ENCODE measurements at places on chromosomes 1 and 21.

DNA sequence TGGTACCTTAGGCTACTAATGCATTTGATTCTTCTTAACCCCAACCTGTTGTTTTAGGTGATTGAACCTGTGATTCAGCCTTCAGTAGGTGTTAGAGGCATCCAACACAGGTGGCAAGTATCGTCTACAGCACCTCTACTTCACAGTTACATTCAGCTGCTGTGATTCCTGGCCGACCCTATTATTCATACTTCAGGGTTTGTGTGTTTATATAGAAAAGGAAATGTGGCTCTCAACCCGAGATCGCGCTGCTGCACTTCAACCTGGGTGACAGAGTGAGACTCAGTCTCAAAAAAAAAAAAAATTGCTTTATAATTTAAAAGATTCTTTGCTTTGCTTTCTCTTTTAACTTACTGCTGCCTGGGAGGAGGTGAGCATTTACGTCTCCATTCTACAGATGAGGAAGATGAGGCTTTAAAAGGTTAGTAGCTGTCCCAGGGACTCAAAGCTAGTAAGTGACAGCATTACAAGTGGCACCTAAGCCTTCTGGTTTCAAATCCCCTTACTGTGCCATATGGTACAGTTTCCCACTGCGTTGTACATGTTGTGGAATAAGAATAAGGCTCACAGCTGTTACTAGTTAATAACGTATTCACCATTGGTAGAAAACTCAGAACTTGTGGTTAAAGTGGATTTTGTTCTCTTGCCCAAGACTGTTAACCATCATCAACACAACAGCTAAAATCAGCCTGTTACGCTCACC is 9.9 kb upstream of the GPR25 start:
- DNase-seq: no peak

DNA sequence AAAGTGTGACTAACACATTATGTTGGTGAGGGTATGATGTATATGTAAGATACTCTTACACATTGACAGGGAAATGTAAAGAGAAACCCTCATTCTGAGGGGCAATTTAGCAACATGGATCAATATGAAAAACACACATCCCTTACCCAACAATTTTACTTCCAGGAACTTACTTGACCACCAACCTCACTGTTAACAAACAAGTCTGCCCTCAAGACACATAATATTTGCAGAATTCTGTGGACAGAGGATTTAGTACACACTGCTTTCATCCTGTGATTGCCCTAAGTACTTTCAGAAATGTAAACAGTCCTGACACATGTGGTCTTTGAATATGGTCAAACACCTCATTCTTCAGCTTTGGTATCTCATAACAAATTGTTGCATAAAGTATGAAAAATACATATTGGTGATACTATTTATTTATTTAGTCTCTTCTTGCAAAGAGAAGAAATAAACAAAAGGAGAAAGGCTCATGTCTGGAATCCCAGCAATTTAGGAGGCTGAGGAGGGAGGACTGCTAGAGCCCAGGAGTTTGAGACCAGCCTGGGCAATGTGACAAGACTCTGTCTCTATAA is 6.9 kb downstream of the USP48 start:
- DNase-seq: no peak

DNA sequence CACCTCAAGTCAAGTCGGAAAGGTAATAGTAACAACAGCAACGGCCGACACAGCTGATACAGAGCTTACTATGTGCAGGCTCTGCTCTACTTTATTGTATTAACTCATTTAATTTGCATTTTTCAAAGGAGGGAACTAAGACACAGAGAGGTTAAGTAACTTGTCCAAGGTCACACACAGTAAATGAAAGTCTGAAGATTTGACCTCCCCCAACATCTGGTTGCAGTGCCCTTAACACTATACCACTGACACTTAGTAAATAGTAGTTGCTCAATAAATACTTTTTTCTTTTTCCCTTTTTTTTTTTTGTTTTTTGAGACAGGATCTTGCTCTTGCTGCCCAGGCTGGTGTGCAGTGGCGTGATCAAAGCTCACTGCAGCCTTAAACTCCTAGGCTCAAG is 39.2 kb downstream of the RAP1GAP start:
- DNase-seq: no peak

DNA sequence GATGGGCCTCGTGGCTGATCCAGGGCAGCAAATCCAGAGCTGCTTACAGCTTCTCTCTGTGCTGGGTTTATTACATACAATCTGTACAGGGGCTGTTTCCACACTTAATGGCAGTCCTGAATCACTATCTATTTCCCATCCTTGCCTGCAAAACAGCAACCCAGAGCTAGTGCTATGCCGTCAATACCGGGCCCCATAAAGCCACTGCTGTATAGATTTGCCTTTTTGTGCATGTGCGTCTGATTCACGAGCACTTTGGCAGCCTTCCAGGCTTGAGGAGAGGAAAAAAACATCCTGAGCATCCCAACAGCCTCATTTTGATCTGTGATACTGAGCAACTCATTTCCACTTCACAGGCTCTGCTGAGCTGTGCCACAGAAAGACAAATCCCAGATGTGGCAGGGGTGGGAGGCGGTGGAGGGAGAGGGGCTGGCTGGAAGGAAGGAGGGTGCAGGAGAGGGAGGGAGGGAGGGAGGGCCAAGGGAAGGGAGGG is 65.2 kb upstream of the TARBP1 start:
- DNase-seq: no peak

DNA sequence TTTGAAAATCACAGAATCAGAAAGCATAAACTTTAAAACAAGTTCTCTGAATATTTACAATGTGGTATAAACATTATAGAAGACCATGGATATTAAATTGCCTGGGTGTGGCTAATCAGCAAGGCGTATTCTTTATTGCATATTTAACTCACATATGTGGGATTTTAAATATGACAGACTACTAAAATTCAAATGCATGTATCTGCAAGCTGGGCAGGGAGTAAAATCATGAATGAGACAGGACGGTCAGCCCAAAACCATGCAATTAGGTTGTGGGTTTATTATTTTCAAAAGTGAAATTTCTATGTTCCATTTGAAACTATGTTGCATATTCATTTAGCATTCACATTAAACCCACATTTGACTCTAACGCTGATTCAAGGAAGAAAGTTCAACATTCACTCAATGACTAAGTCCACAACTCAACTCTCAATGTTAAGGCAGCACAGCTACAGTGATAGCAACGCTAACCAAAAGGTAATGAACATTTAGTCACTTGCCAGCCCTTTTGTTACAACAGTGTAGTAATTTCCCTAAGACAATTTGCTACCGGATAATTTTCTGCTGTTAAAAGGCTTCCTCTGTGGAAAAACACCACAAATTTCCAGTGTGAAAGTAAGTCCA is 6.3 kb upstream of the SYNJ1 start:
- DNase-seq: no peak

GRCh38 chr1:199780948-199781670 is 246.4 kb upstream of the NR5A2 start:
- DNase-seq: no peak

GRCh38 chr21:33236013-33236686 is 6.4 kb downstream of the IFNAR2 start:
- DNase-seq: no peak

DNA sequence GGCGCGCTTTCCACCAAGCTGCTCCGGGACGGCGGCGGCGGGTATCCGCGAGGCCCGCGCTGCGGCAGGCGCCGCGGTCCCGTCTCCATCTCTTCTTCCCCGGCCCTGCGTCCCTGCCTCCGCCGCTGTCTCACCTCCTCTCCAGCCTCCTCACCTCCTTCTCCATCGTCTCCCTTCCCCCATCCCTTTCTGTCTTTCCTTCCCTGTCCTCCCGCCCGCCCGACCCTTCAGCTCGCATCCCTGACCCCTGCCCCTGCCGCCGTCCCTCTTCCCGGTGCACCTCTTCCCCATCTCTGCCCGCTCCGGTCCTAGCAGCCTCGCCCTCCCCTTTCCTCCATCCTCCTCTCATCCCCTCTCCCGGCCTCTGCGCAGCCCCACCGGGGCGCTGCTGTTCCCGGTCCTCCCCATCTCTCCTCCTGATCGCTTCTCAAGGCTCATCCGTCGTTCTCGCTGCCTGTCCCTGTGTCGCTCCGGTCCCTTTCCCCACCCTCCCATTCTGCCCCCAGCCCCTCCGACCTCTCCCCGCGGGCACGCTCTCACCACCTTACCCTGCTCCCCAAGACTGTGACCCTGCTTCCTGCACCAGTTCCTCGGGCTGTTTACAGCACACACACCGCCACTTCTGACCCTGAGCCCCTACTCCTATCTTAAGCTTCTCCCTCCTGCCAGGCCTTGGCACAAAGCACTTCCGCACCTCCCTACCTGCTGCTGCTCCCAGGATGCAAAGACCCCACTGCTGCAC is 760 bp upstream of the NPHP4 start:
- DNase-seq: no peak

- DNase-seq: no peak
Measured at GRCh38 chr1:99650773-99651437, 5.0 kb downstream of the PALMD start.

DNA sequence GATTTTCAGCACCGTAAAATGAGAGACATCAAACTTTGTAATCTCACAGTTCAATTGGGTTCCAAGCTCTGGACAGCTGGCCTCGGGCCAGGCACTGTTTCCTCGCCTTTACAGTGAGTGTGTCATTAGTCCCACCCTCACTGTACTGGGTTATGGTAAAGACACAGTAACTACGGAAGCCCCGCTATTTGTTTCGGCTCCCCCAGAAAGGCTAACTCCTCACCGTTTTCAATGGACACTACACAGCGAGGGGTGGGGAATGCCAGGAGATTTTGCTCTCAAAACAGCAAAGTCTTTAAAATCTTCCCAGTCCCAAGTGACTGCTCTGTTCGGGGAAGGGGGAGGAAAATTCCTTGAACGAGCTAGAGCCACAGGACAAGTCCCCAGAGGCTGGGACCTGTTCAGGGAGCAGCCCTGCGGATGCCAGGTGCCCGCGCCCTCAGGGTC is 757 bp upstream of the SPSB1 start:
- DNase-seq: no peak

DNA sequence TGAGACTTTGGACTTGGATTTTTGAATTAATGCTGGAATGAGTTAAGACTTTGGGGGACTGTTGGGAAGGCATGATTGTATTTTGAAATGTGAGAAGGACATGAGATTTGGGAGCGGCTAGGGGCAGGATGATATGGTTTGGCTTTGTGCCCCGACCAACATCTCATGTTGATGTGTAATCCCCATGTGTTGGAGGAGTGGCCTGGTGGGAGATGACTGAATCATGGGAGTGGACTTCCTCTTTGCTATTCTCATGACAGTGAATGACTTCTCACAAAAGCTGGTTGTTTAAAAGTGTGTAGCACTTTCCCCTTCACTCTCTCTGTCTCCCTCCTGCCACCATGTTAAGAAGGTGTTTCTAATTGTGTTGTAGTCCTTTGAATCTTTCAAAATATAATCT is 9.3 kb upstream of the PHGDH start:
- DNase-seq: no peak

DNA sequence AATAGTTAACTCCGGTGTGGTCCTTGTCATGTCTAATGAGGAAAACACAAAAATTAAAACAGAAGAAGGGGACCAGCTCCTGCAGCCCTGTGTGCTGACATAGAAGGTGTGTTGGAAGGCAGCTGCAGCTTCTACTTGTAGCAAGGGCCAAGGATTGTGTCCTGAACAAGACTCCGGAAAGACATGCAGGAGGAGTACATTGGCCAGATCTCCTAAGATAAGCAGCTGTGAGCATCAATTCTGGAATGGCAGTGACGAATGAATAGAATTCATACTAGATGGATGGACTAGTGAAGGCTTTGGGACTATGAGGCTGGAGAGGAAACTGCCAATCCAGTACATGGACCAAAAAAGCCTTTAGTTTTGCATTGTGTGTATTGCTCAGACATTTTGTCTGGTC is 19.3 kb downstream of the RPS6KA1 start:
- DNase-seq: no peak

DNA sequence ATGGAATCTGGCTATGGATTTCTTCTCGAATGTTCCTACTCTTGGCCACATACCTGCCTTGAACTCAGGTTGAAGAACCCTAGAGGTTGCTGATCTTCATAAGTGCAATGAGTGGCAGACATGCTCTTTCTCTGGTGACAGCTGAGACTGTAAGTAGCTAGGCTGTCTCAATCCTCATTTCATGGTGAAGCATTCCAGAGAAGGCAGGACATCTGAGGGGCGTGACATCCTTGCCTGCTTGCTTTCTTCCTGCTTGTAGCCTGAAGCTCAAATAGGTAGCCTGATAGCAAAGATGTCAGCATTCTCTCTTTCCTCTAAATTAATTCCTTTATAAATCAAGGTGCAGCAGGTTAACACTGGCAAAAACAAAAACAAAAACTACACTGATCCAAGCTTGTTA is 114.6 kb upstream of the MAGI3 start:
- no peak for DNase-seq

GRCh38 chr1:27045973-27046558 is 33.4 kb upstream of the TENT5B start:
- DNase-seq: peak; percentile 29

GRCh38 chr1:159077120-159077961 is 775 bp upstream of the AIM2 start:
- DNase-seq: peak; percentile 83

DNA sequence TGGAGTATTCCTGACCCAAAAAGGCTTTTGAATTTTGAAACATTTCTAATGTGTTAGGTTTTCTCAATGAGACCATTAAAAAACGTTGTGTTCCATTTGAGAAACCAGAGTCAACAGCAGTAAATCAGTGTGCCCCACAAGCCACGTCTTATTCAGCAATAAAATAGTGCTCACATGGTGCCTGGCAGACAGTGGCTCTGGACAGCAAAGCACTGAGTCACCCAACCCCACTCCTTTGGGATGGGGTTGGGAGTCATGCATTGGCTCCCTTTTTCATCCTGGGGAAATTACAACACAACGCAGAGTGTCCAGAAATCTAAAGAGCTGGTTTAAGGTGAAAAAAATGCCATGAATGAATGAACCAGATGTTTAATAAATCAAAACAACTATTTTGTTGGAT is 46.5 kb downstream of the KCNJ15 start:
- no peak for DNase-seq

- DNase-seq: no peak
Measured at GRCh38 chr1:81590171-81590570, 210.6 kb upstream of the ADGRL2 start.

DNA sequence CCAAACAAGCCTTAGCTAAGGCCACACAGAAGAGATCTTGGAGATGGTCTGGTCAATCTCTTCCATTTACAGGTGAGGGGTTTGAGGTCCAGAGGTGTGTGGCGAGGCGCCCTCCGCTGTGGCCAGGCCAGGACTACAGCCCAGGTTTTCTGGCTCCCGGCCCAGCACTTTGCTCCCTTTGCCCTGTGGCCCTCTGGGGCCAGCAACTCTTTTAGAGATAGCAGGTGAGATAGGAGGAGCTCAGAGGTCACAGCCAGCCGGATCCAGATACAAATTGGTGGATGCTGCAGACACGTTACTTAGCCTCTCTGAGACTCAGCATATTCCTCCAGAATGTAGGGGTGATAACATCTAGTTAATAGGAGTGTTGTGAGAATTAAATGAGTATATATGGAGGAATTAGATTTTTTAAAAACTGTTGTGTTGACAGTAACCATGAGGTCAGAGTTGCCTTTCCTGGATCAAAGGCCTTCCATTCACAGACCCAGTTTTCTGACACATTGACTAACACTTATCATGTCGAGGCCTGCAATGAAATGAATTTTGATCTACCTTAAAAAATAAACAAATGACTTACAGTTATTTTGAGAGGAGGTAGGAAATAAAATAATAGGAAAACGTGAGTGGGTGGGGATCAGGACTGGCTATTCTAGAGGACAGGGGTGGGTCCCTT is 16.6 kb downstream of the TEX35 start:
- DNase-seq: no peak

Measured in stimulated activated CD8-positive, alpha-beta memory T cell treated with anti-CD3 and anti-CD28 coated beads, Interleukin-7, amount 100 ng/mL, for 48 hours (primary cell).